Left ventricle myocardium inferior (tissue), 1 donor: ENCODE measurements at places on chromosomes 13 and 19. TPM values are rescaled to one million over a fixed set of nuclear protein-coding genes. Genes with fewer than 3 reads are reported as not detected.

DNA sequence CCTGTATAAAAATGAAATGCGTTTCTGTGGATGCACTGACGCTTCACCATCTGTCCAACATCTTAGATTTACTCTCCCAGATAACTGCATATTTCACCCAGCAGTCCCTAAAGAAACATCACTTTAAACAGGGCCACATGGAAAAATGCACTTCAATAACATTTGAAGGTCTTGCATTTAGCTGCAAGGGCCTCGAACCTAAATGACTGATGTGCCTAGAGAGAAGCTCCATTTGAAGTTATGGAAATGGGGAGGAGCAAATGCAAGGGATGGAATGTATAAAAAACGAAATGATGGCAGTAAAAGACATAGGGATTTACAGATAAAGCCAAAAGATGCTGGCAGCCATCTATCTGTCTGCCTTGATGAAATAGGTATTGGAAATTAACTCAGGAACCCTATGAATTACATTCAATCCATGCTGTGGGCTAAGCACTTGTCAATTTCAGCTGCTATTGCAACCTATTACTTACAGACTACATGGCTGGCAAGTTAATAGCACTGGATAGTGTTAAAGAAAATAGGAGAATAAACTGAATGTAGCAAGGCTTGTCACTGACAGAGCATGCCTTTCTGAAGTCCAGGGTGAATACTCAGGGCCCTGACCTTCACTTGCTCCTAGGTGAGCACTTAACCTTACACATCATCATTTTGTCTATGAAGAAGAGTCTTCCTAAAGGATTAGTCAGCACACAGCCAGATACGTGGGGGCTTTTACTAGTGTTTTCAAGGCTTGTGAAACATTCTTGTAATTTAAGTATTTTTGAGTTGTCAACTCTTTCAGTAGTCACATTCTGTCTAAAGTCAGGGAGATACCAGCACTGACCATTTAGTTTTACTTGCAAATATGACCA, 963.4 kb downstream of the PCDH17 start:
- no peak for DNase-seq

DNA sequence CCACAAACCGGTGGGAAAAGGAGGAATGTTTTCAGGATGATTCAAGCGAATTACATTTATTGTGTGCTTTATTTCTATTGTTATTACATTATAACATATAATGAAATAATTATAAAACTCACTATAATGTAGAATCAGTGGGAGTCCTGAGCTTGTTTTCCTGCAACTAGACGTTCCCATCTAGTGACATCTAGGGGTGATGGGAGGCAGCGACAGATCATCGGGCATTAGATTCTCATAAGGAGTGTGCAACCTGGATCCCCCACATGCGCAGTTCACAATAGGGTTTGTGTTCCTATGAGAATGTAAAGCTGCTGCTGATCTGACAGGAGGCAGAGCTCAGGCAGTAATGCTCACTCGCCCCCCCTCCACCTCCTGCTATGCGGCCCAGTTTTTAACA, 54.5 kb downstream of the SPTBN4 start:
- DNase-seq: no peak

DNA sequence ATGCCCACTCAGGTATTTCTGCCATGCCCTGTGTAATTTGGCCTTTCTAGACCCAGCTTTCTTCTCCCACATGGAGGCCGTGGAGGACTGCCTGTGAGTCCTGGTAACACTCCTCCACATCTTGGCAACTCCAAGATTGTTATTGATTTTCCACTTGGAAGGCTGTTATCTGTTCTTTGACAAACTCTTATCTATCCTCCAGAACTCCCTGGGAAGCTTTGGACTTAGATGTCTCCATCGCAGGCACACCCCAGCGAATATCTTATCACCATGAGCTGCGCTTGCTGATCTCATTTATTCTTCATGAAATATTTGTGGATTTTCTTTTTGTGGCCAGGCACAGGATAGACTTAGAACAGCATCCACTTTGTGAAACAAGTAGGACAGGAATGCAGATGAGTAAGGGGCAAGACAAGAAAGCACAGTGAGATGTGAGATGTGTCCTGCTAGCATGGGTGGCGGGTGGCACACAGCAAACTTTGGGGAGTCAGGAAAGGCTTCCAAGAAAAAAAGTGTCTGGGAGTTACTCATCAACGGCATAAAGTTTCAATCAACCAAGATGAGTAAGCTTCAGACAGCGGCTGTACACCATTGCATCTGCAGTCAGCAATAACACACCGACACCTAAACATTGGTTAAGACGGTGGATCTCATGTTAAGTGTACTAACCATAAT, 84.5 kb upstream of the IRS2 start:
- DNase-seq: no peak

GRCh38 chr13:57846600-57847173, 215.1 kb downstream of the PCDH17 start:
- no peak for DNase-seq

RNF17 gene
- total RNA-seq: not detected

HAUS8 gene
- 3.5 TPM for total RNA-seq

SERPINE3 gene
- total RNA-seq: not detected
